ENCODE measurements at places on chromosomes 3 and 15. TPM values are rescaled to one million over a fixed set of nuclear protein-coding genes. Genes with fewer than 3 reads are reported as not detected.
A peak's percentile ranks its signal among the peaks of the same experiment; 100 is the strongest.

DNA sequence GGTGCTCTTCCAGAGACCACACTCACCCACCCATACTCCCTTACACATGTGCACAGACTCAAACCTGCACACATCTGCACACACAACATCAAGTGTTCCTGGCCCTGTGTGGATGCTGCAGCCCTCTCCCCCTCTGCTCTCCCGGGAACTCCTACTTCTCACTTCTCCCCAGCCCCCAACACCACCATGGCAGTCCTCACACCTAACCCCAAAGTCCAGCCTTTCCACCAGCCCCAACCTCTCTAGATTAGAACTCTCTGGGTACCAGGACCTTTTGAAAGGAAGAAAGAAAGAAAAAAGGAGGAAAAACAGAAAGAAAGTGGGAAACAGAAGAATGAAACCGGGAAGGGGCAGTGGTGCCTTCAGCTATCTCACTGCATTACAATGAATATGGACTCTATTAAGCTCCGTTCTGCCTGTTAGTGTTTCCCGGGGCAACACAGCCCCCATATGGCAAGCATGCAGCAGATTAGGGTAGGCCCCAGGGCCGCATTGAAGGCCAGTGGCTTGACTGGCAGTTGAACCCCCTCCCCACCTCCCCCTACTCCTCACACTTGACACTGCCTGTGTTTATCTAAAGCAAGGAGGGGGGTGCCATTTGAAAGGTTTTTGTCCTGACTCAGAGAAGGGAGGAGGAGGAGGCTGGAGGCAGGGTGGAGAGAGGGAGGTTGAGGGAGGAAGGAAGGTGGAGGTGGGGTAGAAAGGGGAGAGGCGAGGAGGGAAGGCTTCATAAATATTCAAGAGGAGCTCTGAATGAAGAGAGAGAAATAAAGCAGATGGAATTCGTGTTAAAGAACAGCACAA is 30.1 kb downstream of the BOC start:
- DNase-seq, result no peak

- no peak for DNase-seq
These were observed 2.3 kb downstream of the LRRC28 start for GRCh38 chr15:99253381-99254090.

DNA sequence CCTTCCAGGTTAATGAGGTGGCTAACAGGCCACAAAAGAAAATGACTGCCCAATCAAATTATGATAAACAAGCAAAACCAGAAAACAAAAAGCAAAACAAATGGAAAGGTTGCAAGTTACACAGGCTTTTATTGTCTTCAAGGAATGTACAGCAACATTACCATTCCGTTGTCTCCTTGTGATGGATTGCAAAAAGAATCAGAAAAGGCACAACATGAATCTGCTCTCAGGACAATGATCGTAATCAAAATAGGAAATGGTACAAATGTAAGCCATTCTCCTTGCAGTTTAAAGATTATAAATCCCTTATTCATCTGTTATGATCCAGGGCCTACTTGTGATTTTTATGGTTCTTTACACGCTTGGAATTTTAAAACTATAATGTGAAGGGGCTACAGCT is 125.8 kb downstream of the ECT2 start:
- no peak for DNase-seq

DNA sequence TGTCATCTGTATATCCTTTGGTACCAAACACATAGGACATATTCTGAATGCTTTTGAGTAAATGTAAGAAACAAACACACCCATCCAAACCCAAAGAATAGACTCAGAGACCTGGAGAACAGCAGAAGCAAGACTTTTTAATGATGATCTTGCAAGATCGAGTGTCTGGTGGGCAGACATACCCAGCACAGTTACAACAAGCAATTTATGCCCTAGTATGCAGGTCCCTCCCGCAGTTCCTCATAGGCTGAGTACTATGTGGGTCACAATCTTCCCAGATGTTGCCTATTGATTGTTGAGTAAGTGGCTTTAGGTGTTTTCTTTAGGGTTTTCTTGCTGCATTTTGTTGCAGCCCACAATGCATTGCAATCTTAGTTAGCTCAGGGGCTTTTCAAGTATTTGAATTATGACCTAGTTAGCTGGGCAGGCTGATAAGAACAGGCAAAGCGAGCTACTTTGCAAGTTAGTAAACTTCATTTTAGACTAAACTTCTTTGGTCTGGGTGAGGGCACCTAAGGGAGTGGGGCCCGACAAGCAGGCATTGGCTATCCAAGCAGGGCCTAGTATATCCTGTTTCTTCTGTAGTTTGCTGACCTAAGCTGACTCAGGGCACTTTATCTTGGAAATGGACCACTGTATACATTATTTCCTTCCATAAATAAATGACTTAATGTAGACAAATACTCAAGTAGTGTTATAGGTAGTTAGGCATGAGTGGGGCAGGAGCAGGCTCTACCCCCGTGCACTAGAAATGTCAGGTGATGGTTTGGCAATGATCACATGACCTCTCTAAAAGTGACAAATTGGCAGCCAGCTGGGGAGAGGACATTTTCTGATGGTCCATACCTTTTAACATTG is 87.3 kb upstream of the LIPC start:
- no peak for DNase-seq

The GOLGA8K gene
- total RNA-seq, result 0.40 TPM

DNA sequence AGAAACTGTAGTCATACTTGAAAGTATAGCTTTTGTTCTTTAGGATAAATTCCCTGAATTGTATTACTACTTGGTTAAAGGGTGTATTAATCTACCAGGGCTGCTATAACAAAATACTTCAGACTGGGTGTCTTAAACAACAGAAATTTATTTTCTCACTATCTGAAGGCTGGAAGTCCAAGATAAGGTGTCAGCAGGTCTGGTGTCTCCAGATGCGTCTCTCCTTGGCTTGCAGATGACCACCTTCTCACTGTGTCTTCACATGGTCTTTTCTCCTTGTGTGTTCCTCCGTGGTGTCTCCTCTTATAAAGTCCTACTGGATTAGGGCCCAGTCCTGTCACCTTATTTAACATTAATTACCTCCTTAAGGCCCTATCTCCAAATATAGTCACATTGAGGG is 33.7 kb downstream of the MED12L start:
- DNase-seq, result no peak

The CIB2 gene
- total RNA-seq, result 0.20 TPM

DNA sequence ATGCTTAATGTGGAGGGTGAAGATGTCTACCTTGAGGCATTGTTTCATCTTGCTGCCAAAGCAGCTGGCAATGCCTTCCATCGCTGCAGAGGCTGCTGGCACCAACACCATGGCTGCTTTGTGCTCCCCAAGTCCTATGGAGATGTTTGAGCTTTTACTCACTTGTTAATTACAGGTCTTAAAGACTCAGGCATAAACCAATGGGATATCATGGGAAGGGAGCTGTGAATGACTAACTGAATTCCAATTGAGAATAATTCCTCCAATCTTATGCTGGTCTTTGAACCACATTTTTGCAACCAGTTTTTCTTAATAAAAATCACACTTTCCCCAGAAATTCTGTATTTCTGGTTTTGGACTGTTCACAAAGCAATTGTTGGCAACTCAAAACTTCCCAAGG is 762.0 kb downstream of the GBE1 start:
- no peak for DNase-seq

The KLHL6 gene
- 0.65 TPM for total RNA-seq

DNA sequence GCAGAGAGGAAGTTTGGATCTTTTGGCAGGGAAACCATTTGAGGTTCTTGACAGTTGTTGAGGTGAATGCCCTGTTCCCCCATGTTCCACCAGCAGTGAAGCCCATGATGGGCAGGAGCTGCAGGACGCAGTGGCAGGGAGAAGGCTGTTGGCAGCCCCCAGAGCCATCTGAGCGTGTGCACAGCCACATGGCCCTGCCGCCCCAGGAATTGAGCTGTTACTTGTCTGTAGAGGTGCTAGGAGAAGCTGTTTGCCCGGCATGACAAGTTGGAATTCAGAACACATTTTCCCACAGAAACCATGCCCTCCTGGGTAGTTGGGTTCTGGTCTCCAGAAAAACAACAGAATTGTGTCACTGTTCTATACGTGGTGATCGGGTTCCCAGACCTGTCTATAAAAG is 218.2 kb upstream of the NR2E3 start:
- DNase-seq, result no peak

DNA sequence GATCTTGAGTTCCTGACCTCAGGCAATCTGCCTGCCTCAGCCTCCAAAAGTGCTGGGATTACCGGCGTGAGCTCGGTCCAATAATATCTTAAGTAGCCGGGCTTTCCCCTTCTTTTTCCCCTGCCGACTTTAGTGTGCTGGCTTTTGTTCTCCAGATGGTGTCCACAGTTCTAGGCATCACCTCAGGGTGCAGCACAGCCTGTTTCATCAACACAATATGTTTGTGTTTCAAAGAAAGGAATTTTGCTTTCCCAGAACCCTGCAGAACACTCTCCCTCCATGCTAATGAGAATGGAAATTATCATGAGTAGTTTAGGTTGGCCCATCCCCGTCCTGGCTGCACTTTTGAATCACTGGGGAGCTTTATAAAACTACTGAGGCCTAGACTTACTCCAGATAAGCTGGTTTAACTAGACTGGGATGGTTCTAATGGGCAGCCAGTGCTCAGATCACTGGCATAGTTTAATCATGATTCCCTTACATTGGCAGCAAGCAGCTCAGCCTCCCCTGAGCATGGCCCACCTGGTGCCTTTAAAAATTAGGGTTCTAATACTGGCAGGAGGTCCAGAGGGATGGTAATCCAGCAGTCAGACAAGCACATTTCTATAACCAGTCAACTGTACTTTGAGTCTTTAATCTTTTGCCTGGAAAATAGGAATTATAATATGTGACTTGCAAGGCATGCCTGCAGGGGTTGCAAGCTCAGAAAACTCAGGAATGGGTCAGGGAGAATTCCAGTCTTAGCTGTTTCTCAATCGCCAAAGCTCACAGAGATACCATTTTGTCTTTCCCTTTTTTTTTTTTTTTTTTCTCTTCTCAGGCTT is 127.6 kb upstream of the RASGRP1 start:
- no peak for DNase-seq

The CASR gene
- 0.30 TPM for total RNA-seq

The TAMM41 gene
- 7.8 TPM for total RNA-seq

The DPPA2 gene
- not detected for total RNA-seq

The RBM15B gene
- total RNA-seq, result 10.3 TPM

GRCh38 chr3:86229086-86229774 is 761.7 kb downstream of the VGLL3 start:
- DNase-seq, result no peak

The TRH gene
- not detected for total RNA-seq

The RARRES1 gene
- total RNA-seq, result 1.3 TPM

The SELENOK gene
- total RNA-seq, result 30.3 TPM

- DNase-seq, result no peak
These were observed 41.7 kb downstream of the SLCO2A1 start for GRCh38 chr3:133987948-133988484.

GRCh38 chr3:15810702-15811101 is 12.9 kb upstream of the ANKRD28 start:
- no peak for DNase-seq

GRCh38 chr15:63056829-63057228 is 14.3 kb downstream of the TPM1 start:
- DNase-seq, result no peak

- no peak for DNase-seq
These were observed 596.7 kb downstream of the TUSC7 start for GRCh38 chr3:117306299-117306698.

DNA sequence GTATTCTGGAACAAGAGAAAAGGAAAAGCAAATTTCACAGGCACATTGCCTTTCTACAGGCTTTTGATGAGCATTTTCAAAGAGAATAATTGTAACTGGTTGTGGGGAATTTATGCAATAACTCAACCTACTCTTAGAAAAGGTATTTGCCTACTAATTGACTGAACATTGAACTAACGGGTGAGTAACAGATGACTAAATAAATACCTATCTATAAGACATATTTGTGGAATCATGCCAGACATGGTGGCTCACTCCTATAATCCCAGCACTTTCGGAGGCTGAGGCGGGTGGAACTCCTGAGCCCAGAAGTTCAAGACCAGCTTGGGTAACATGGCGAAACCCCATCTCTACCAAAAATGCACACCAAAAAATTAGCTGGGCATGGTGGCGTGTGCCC is 367.7 kb downstream of the CGGBP1 start:
- DNase-seq, result no peak

- no peak for DNase-seq
These were observed 242.0 kb upstream of the FEZF2 start for GRCh38 chr3:62615258-62615849.

The ZNF385D gene
- 2.1 TPM for total RNA-seq

DNA sequence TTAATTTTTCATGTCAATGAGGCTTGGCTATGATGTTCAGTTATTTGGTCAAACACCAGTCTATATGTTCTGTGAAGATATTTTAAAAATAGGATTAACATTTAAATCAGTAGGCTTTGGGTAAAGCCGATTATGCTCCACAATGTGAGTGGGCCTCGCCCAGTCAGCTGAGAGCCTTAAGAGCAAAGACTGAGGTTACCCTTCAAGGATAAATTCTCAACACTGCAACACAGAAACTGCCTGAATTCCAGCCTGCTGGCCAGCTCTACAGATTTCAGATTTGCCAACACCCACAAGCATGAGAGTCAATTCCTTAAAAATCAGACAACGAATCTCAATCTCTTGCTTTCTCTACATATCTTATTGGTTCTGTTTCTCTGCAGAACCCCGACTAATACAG is 188.3 kb downstream of the PLCH1 start:
- no peak for DNase-seq

The SKIC8 gene
- total RNA-seq, result 22.1 TPM

- no peak for DNase-seq
These were observed 56.0 kb downstream of the FRMD4B start for GRCh38 chr3:69329892-69330291.

- no peak for DNase-seq
These were observed 36.4 kb downstream of the TAMM41 start for GRCh38 chr3:11810276-11810675.

The KNL1 gene
- total RNA-seq, result 1.7 TPM

The CAV3 gene
- total RNA-seq, result not detected

The B3GALNT1 gene
- total RNA-seq, result 0.33 TPM

GRCh38 chr3:138406606-138407005 is 27.8 kb upstream of the ESYT3 start:
- DNase-seq, result no peak

- no peak for DNase-seq
These were observed 19.6 kb downstream of the GALK2 start for GRCh38 chr15:49189631-49190030.

The SH2D7 gene
- total RNA-seq, result not detected

GRCh38 chr3:109548192-109548938 is 211.0 kb upstream of the DPPA4 start:
- no peak for DNase-seq

DNA sequence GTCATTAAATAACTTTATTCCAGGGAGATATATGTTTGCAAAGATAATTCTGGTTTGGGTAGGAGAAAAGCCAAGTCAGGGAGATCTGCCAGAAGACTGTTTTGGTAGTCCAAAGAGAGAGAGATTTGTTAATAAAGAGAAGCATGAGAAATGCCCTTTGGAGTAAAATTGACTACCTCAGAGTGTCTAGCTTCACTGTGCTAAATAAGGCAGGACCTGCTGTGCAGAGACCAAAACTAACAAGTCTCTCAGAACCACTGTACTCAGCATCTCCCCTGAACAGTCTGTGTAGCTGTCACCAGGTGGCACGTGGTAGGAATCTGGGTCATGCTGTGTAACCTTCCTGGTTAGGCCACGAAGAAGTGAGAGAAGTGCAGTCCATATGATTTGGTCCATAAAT is 31.6 kb upstream of the SLC35G2 start:
- DNase-seq, result peak; percentile 60
